ENCODE measurements at places on chromosomes 6 and 20.

GRCh38 chr6:34020807-34021553 is 124.9 kb downstream of the GRM4 start:
- no peak for DNase-seq

DNA sequence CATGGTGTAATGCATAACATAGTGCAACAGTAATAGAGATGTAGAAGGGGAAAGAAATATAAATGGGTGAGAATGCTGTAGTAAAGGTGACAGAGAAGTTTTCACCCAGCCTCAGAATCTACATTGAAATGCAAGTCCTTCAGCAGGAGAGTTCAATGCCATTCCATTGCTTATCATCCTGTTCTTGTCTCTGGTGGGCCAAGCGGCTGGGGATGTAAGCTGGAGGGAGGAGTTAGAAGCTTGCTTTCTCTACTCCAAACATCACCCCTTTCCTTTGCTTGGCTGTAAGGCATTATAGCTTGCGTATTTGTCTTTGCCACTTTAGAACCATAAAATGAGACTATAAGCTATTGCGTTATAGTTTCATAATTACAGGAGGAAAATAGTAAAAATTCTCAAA is 2.2 kb upstream of the FUT9 start:
- no peak for DNase-seq

- no peak for DNase-seq
These were observed 9.3 kb upstream of the RPS6KA2 start for GRCh38 chr6:166636191-166636933.

- DNase-seq: no peak
These were observed 83.2 kb upstream of the FBXL4 start for GRCh38 chr6:99030915-99031314.

GRCh38 chr6:68915586-68915985 is 280.5 kb downstream of the ADGRB3 start:
- no peak for DNase-seq

GRCh38 chr20:63132131-63132714 is 83.7 kb downstream of the YTHDF1 start:
- peak; percentile 2 for DNase-seq

- no peak for DNase-seq
These were observed 23.4 kb downstream of the IL22RA2 start for GRCh38 chr6:137150072-137150471.

GRCh38 chr6:3803627-3804468 is 45.3 kb upstream of the FAM50B start:
- DNase-seq: no peak

DNA sequence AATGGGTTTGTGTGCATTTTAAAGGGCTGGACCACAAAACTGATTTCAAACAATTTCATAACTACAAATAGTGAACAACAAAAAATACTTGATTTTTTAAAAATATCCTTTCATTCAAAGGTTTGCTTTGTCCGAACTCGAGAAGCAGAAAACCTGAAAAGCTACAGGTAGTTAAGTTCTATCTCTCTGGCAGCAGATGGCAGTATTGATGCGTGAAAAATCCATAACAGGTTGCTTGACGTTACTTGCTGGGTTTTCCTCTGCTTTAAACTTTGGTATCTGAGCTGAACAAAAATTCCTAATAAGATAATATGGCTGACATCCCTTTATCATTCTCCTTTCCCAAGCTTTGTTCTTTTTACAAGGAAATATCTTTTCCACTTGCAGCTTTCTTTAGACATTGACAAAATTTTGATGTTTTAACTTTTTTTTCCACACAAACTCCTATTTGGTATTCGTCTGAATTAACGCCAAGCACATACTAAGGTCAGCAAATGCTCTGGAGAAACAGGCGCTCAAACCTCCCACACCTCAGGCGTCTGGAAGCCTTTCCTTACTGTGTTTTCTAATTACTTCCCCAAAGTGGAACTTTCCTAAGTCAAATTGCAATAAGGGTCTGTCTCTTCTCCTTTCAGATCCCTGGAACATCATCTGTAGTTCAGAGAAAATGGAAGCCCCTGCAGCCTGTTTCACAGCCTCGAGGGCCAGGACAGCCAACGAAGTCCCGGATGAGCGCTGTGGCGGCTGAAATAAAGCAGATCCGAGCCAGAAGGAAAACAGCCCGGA is 50.3 kb upstream of the GFRAL start:
- DNase-seq: peak; percentile 25

- no peak for DNase-seq
These were observed 53.1 kb downstream of the CPNE5 start for GRCh38 chr6:36786055-36786675.

DNA sequence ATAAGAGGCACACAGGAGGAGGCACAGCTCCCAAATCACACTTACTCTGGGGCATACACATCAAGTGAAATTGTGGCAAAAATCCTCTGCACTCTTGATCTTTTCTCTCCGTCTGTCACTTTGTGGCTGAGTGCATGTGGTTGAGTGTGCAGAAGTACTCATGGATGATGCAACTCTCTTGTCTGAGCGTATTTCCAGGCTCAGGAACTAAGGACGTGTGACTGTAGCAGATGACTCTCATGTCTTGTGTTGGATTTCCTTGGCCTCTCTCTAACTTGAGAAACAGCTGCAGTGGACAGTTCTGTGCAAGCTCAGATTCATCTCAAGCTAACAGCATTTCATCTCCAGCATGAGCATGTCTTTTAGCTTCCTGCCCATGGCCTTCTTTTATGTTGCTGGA is 245.4 kb upstream of the FLRT3 start:
- DNase-seq: no peak

- peak; percentile 60 for DNase-seq
These were observed 7.5 kb downstream of the SRXN1 start for GRCh38 chr20:645318-646106.

DNA sequence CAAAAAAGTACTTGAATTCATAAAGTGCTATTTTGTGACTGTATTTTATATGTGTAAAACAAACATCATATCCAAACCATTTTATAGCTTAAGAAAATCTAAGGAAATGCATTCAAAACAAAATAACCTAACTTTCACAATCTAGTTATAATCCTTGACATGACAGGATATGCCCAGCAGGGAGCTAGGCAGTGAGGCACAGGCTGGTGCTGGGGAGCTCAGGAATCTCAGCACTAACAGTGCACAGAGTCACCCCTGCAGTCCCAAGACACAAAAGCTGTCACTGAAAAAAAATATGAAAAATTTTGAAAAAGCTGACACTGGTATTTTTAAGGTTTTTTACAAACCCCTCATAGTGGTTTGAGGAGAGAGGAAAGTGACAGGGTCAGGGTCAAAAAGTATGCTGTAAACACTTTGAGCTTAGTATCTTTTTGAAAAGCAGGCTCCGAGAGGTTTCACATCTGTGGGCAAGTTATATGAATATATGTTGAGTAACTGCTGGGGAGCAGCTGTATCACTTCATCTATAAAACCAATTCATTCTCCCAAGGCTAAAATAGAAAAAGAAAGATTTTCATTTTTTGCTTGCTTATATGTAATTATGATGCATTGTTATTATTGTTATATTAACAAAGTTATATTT is 24.1 kb downstream of the LGSN start:
- DNase-seq: no peak

- peak; percentile 52 for DNase-seq
These were observed 70.8 kb upstream of the AHI1 start for GRCh38 chr6:135568379-135568778.

DNA sequence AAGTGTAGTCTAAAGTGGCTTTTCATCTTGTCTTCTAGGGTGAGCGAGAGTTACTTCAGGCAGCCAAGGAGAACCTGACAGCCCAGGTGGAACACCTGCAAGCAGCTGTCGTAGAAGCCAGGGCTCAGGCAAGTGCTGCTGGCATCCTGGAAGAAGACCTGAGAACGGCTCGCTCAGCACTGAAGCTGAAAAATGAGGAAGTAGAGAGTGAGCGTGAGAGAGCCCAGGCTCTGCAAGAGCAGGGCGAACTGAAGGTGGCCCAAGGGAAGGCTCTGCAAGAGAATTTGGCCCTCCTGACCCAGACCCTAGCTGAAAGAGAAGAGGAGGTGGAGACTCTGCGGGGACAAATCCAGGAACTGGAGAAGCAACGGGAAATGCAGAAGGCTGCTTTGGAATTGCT is 27.1 kb downstream of the C20orf173 start:
- DNase-seq: no peak

DNA sequence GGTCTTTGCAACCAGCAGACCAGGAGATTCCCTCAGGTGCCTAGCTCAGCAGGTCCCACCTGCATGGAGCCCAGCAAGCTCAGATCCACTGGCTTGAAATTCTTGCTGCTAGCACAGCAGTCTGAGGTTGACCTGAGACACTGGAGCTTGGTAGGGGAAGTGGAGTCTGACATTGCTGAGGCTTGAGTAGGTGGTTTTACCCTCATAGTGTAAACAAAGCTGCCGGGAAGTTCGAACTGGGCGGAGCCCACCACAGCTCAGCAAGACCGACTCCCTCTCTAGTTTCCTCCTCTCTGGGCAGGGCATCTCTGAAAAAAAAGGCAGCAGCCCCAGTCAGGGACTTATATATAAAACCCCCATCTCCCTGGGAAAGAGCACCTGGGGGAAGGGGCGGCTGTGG is 34.3 kb downstream of the PRSS35 start:
- DNase-seq: no peak

- DNase-seq: no peak
These were observed 1.0 kb downstream of the TOMM34 start for GRCh38 chr20:44959082-44959637.

DNA sequence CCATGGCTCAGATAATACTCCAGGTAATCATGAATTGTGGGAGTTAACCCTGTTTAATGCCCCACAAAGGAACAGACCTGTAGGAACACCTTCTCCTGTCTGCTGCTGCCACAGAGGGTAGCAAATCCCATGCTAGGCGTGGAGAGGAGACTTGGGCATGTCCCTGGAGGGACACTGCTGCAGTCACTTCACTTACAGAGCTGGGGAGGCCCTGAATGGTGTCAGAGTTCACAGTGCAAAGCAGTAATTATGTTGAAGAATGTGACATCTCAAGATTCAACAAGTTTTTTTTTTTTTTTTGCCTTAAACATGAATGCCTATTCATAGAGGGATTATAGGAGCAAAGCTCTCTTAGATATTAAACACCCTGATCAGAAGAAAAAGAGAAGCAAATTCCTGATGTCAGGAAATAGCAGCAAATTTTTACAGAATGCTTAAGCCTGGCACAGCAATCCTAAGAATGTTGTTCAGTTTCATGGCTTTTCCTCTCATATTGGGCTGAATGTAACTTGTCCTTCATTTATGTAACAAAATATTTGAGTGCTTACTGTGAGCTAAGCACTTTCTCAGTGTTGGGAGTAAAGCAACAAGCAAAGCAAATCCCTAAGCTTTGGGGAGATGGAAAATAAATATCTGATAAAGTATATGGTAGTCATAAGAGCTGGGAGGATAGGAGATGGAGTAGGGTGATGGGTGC is 45.0 kb downstream of the CARMIL1 start:
- DNase-seq: no peak

DNA sequence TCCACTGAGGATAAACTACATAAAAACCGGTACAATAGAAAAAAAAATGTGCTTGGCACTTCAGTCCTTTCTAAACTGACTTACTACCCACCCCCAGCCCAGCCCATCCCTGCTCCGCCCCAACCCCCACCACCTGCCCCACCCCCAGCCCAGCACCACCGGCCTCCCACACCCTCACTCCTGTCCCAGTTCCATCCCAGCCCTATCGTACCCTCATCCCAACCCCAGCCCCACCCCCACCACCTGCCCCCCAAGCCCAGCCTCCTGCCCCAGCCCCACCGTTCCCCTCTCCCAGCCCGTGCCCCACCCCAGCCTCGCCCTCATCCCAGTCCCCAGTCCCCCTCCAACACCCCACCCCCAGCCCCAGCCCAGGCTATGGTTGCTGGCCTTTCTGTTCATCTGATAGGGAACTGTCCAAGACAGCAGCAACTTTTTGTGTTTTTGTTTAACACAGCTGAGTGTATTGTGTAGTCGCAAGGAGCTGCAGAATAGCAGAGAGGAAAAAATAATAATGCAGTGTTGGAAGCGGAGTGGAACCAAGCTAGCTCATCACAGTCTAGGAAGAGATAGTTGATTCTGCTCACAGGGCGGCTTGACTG is 61.9 kb downstream of the SASH1 start:
- DNase-seq: no peak

DNA sequence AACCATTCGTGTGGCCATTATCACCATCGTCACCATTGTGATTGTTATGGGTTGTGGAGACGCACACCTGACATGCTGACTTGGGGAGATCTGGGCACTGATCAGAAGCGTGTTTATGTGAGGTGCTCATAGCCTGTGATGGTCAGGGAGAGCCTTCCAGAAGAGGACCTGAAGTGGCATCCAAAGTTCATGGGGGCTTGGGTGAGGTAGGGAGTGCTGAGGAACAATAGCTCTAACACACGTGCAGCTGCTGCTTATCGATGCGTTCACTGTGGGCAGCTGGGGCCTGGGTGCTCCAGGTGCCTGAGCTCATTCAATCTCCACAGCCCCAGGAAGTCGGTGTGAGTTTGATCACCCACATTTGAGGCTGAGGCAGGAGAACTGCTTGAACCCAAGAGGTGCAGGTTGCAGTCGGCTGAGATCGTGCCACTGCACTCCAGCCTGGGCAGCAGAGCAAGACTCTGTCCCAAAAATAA is 227.3 kb downstream of the PREX1 start:
- DNase-seq: no peak

DNA sequence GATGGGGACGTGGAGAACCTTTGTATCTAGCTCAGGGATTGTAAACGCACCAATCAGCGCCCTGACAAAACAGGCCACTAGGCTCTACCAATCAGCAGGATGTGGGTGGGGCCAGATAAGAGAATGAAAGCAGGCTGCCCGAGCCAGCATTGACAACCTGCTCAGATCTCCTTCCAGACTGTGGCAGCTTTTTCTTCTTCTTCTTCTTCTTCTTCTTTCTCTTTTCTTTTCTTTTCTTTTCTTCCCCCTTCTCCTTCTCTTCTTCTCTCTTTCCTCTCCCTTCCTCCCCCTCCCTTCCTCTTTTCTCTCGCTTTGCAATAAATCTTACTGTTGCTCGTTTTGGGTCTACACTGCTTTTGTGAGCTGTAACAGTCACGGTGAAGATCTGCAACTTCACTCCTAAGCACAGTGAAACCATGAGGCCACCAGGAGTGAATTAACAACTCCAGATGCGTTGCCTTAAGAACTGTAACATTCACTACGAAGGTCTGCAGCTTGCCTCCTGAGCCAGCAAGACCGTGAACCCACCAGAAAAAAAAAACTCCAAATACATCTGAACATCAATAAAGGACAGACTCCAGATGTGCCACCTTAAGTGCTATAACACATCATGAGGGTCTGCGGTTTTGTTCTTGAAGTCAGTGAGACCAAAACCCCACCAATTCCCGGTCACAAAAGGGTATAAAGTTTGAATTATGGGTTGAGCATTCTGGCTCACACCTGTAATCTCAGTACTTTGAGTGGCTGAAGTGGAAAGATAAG is 19.6 kb upstream of the SERPINB1 start:
- no peak for DNase-seq

- DNase-seq: no peak
These were observed 37.0 kb upstream of the ECI2 start for GRCh38 chr6:4172368-4172767.
